ENCODE measurements at places on chromosomes 13 and 19.

DNA sequence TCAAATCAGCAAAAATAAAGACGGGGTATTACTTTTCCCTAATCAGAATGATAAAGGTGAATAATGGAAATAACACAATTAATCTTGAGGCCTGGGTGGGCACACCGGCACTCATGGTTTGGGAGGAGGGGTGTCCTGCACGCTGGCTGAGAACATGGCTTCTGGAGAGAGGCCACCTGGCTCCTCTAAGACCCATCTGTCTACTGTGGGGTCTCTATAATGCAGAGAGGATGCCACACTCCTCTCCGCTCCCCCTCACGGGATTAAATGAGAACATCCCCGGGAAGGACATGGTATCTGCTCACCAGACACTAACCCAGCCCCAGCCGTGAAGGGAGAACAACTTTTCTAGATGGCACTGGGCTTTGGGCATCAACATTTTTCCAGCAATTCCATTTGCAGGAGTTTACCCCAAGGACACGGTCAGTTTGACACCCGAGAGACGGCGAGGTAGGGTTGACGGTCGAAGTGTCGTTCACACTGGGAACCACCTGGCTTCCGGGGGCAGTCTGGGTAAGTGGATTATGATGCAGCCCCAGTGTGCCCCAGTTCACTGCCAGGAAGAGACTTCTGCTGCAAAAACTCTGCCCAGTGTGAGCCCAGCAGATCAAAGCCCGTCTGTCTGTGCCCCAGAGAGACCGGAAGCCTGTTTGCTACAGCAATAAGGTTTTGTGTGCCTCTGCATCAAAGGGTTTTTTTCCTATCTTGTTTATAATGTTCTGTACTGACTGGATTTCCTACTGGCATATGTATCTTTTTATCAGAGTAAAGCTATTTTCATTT lies 56.6 kb downstream of the CEBPG start:
- no peak for DNase-seq

DNA sequence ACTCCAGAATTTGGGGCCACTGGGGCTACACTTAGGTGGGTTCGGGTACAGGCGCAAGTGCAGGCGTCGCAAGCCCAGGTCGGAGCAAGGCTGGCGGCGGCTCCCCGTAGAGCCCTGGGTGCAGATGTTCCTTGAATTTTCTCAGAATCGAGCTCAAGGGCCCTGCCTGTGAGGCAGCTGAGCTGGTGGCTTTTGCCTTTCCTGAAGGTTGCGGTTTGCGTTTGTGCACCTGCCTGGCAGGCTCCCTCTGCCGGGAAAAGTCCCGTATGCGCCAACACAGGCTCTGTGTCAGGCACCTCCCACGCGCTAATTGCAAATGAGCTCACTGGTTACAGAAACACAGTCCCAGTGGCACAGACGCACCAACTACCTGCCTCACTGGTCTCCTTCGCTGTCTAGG lies 5.9 kb downstream of the DOHH start:
- DNase-seq, result no peak

DNA sequence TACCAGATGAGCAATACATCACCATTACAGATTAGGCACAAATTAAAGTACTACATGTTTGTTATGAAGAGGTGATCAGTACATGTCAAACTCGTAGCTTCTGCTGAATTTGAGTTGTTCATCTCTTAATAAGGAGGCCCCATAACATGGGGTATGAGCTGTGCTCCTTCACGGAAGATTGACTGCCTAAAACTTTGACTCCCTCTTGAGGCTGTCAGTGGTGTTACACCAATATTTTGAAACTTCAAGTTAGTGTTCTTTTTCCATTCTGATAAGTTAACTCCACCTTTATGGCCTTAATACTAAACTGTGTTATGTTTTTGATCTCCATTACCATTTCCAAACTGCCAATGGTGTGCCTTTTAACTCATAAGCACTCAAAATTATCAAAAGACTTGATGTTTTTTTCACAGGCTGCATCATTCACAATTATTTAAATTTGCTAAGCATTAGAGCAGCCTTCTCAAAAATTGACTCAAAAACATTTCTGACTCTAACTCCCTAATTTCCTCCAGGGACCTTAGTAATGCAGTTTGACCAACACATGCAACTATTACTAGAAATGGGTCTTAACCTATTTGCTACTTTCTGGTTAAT lies 1591.5 kb downstream of the PCDH9 start:
- peak; percentile 9 for DNase-seq

DNA sequence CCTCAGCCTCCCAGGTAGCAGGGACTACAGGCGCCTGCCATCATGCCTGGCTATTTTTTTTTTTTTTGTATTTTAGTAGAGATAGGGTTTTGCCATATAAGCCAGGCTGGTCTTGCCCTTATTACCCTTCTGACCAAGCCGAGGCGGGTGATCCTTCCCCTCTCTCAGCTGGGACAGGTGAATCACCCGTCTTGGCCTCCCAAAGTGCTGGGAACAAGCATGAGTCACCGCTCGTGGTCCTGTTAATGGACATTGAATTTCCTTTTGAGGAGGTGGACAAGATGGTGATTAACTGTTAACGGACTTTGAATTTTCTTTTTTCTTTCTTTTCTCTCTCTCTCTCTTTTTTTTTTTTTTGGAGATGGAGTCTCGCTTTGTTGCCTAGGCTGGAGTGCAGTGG lies 10.6 kb downstream of the CD70 start:
- no peak for DNase-seq

DNA sequence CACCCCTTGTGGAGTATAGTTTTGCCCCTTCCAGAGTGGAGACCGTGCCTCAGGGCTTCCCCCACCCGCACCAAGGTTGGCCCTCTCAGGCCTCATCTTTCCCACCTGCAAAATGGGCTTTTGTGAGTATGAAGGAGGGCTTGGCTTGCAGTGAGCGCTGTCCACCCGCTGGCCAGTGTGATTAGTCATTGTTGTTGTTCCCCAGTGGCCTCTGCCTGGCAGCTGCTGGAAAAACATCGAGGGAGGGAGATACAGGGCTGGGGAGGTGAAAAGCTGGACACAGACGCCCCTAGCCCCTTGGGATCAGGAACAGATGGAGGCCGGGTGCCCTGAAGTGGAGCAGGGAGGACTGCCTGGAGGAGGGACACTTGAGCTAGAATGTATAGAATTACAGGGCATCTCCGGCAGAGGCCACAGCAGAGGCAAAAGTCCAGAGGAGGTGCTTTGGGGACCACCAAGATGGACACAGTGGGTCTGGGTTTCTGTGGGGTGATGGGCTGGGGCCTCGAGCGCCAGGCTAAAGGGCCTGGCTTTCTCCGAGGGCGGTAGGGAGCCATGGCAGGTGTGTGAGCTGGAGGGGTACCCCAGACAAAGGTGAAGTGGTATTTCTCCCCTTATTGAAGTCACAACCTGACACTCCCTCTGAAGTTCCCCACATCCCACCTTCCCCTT lies 3.9 kb upstream of the IL12RB1 start:
- DNase-seq, result no peak

DNA sequence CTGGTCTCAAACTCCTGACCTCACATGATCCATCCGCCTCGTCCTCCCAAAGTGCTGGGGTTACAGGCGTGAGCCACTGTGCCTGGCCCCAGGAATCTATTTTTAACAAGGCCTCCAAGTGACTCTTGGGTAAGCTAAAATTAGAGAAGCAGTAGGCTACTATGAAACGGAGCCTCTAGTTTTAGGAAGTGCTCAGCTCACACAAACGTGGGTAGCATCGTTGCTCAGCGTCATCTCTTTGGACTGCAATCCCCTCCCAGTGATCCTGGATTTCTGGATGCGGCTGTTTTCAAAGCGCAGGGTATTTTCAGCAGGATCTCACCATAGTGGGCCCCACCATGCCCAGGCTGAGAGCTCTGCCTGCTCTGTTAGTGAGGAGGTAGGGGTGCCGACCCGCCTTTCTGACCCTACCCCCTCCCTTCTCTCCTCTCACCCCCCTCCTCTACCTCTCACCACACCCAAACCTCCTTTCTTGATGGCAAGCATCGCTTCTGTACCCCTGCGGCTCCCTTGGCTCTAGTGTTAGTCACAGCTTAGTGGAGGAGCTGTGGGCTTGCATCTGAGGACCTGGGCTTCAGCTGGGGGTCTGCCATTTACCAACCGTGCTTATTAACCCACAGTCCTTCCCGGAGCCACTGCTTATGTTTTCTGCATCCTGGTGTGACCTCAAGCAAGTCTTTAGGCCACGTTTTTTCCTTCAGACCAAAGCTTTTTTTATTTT lies 34.2 kb downstream of the GJA3 start:
- no peak for DNase-seq
